ENCODE measurements at places on chromosomes 1 and 21.

GRCh38 chr1:171798311-171798710 lies 16.9 kb downstream of the METTL13 start:
- no peak for DNase-seq

DNA sequence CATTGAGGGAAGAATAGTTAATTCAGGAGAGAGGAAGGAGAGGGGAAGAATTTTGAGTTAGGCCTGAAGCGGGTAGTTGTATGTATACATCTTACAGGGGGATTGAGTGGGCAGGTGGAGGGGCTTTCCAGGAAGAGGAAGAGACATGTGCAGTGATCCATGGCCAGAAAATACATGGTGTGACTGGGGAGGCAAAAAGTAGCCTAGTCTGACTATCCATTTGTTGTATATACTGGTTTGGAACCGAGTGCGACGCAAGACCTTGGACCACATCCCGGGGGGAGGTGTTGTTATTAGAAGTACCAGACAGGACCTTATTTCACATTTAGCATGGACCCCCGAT lies 158.3 kb downstream of the SDCCAG8 start:
- no peak for DNase-seq

DNA sequence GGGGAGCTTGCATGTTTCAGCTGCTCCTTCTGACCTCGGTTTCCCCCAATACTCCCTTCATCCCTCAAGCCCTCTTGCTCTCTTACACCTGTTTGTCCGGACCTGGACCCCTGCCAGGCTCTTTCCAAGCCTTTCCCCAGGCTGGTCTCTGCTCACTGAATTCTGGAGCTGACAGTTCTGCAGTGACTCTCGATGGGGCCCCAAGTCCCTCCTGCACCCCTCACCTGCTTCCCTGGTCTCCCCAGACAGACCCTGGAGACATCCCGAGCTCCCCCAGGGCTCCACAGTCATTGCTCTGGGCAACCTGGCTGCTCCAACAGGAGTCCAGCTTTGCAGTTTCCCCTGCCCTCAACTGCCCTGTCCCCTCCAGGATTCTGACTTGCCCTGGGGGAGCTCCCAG lies 198.6 kb downstream of the GRIK3 start:
- DNase-seq, result no peak

DNA sequence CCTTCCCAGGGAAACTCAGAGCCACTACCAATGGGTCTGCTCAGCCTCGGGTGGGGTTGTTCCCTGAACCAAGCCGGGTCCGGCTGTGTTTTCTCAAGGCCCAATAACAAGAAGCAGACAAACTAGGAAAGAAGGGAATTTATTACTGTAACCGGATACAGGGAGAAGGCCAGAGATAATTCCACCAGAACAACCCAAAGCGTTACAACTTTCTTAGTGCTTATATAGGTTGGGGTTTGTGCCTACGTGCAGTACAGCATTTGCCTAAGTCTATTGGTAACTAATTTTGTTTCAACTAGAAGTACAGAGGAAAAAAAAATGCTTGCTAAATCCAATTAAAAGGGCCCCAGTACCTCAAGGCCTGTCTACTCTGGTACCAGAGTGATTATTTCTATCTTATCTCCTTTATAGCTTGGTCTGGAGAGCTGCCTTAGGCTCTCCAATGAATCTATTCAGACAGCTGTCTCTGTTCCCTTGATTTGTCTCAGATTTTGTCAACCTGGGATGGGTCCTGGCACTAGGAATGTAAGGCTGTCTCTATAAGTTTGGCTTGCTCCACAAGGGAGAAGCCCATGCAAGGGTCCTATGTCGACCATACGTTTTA lies 57.3 kb upstream of the CCDC190 start:
- no peak for DNase-seq

GRCh38 chr1:170545476-170545875 lies 13.5 kb downstream of the GORAB start:
- DNase-seq, result no peak

GRCh38 chr1:18132711-18133541 lies 25.3 kb downstream of the IGSF21 start:
- DNase-seq, result no peak

- DNase-seq, result no peak
Measured at GRCh38 chr1:21762022-21762404, 20.9 kb downstream of the USP48 start.

GRCh38 chr1:232405781-232406180 lies 224.2 kb downstream of the SIPA1L2 start:
- no peak for DNase-seq

All from stimulated activated CD4-positive, alpha-beta T cell treated with anti-CD3 and anti-CD28 coated beads, TNF-alpha, amount 100 ng/mL, for 1 hour (primary cell).